ENCODE measurements at places on chromosomes 13 and 19. TPM values are rescaled to one million over a fixed set of nuclear protein-coding genes. Genes with fewer than 3 reads are reported as not detected.

GIPR gene
- total RNA-seq: 2.3 TPM

GRCh38 chr13:74530011-74530410, 395.8 kb upstream of the KLF12 start:
- no peaks in the 10 kb centered on the region for H3K4me1 ChIP-seq
- DNase-seq: no peak
- H3K27ac ChIP-seq: no peak overlapping the region

DNA sequence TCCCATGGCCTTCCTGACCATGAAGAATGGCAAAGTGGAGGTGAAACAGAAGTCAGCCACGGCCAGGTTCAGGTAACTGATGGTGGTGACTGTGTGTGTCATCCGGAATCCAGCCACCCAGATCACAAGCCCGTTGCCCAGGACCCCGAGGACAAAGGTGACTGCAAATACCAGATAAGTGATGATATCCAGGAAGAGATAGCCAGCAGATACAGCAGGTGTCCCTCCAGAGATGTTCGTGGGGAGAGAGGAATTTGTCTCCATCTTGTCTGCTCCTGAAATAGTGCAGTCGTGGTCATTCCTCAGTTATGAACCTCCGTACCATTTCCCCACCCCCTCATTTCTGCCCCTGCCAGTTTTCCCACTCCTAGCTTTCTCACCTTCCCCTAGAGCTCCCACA, 4.9 kb downstream of the FPR1 start:
- H3K4me3 ChIP-seq: no peak overlapping the region
- no peak overlapping the region for H3K27ac ChIP-seq
- DNase-seq: no peak
- H3K4me1 ChIP-seq: no peaks in the 10 kb centered on the region

GRCh38 chr13:26216042-26216441, 6.1 kb downstream of the RNF6 start:
- no peak overlapping the region for H3K4me3 ChIP-seq
- H3K27me3 ChIP-seq: no peaks in the 10 kb centered on the region
- no peak overlapping the region for H3K27ac ChIP-seq
- H3K4me1 ChIP-seq: peaks cover 24% of the 10 kb centered on the region
- peaks cover 41% of the 10 kb centered on the region for H3K36me3 ChIP-seq

DNA sequence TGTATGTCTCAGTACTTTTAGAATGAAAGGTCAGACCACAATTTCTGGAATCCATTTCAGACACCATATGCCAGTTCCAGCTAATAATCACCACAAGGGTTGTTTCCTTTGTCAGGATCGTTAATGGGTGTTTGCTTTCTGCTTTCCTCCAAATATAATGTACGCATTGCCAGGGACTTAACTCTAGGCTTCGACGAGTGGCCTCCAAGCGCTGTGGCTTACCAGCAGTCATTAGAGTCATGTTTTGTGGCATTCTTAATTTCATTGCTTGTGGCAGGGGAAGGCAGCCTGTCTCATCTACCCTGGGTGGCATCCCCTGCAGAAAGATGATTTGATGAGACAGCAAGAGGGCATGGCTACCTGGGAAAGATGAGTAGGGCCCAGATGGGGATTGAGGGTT, 22.5 kb downstream of the SAFB start:
- no peak overlapping the region for H3K27ac ChIP-seq
- H3K4me3 ChIP-seq: no peak overlapping the region
- H3K27me3 ChIP-seq: no peaks in the 10 kb centered on the region
- H3K36me3 ChIP-seq: peaks cover 64% of the 10 kb centered on the region
- DNase-seq: no peak
- H3K4me1 ChIP-seq: peaks cover 12% of the 10 kb centered on the region

DNA sequence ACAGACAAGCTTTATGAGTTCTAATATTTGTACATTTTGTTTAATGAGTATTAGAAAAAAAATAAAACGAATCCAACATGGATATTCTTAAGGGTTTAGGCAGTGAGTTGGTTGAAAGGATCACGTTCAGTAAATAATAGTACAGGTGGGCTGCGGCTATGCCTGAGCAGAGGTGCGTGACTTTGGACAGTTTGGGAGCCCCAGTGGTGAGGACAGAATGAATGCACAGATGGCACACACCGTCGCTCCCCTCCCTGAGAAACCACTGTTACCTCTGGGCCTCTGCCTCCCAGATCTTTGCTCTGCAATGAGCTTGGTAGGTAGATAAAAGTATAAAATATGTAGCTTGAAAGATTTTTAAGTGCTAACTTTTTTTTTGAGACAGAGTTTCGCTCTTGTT, 153.3 kb downstream of the SIPA1L3 start:
- H3K4me1 ChIP-seq: peaks cover 24% of the 10 kb centered on the region
- no peak for DNase-seq
- H3K4me3 ChIP-seq: no peak overlapping the region
- H3K36me3 ChIP-seq: no peaks in the 10 kb centered on the region
- peak overlapping the region; percentile 90 for H3K27ac ChIP-seq

GRCh38 chr19:16914421-16914820, 25.6 kb downstream of the F2RL3 start:
- H3K4me1 ChIP-seq: no peaks in the 10 kb centered on the region
- no peak overlapping the region for H3K4me3 ChIP-seq
- H3K27ac ChIP-seq: no peak overlapping the region
- DNase-seq: no peak
- H3K36me3 ChIP-seq: peaks cover 5% of the 10 kb centered on the region
- no peaks in the 10 kb centered on the region for H3K27me3 ChIP-seq

GRCh38 chr19:55149078-55150003, at the start of gene TNNT1:
Gene TNNT1 (minus strand): TSS chr19:55149206. CDS start chr19:55147157, 2,049 bp downstream.
- H3K27ac ChIP-seq: no peak within 1 kb of the TSS
- H3K27me3 ChIP-seq: peaks cover 39% of the 10 kb centered on the region

- H3K27ac ChIP-seq: no peak overlapping the region
- H3K36me3 ChIP-seq: no peaks in the 10 kb centered on the region
- H3K4me3 ChIP-seq: no peak overlapping the region
- H3K27me3 ChIP-seq: no peaks in the 10 kb centered on the region
- no peaks in the 10 kb centered on the region for H3K4me1 ChIP-seq
These were observed 2215.4 kb upstream of the PCDH20 start for GRCh38 chr13:63631006-63631405.

DNA sequence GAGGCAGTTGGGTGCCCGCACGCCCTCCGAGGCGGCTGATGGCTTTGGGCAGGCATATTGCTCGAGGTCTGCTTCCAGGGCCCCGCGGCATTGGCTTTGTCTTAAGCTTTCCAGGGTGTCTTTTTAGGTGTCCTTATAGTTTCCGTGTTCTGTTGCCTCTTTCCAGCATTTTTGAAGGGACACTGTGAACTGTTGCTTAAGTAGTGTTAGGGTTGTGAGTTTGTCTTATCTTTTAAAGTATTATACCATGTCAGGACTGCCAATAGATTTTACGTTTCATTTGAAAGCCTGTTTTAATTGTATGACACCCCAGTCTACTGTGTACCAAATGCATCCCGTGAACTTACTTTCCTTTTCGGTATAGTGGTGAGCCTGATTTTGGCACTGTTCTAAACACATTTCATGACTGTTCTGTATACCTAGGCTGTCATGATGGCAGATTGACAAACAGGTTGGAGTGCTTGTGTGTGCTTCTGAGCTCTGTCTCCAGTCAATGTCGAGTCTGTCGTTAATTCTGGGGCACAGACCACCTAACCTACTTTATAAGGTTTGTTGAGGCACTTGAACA, 656 bp downstream of the PCCA start:
- DNase-seq: peak; percentile 8
- no peaks in the 10 kb centered on the region for H3K27me3 ChIP-seq
- peak overlapping the region; percentile 93 for H3K4me3 ChIP-seq
- H3K4me1 ChIP-seq: peaks cover 19% of the 10 kb centered on the region
- peaks cover 1% of the 10 kb centered on the region for H3K36me3 ChIP-seq

DNA sequence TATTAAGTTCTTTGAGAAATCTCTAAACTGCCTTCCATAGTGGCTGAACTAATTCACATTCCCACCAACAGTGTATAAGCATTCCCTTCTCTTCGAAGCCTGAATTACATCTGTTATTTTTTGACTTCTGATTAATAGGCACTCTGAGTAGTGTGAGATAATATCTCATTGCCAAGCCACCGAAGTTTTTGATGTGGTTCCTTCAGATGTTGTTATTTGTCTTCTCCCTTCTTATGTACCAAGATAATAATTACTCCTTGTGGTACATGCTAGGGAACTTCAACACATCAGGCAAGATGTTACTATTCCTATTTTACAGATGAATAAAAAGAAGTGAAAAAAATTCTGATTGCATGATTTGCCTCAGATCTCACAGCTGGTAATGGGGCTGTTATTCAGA, 70.9 kb downstream of the KCTD12 start:
- no peak overlapping the region for H3K27ac ChIP-seq
- DNase-seq: no peak
- peaks cover 23% of the 10 kb centered on the region for H3K27me3 ChIP-seq
- H3K36me3 ChIP-seq: no peaks in the 10 kb centered on the region
- H3K4me1 ChIP-seq: peaks cover 2% of the 10 kb centered on the region
- H3K4me3 ChIP-seq: no peak overlapping the region

DNA sequence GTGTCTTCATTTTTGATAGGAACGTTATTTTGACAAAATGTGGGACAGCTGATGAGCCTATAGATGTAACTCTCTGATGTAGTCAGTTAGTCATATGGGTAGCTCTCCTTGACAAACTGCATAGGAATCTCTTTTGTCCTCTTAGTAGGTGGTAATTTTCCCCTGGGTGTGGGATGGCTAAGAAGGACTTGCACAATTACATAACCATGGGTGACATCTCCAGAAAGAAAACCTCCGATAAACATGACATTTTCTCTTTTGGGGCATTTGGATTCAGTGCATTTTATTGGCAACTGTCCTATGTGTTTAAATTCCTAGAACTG, 41.8 kb downstream of the IGFL3 start:
- H3K27me3 ChIP-seq: peaks cover 51% of the 10 kb centered on the region
- H3K4me1 ChIP-seq: peaks cover 5% of the 10 kb centered on the region
- DNase-seq: no peak
- peaks cover 4% of the 10 kb centered on the region for H3K36me3 ChIP-seq
- no peak overlapping the region for H3K27ac ChIP-seq
- H3K4me3 ChIP-seq: no peak overlapping the region

DNA sequence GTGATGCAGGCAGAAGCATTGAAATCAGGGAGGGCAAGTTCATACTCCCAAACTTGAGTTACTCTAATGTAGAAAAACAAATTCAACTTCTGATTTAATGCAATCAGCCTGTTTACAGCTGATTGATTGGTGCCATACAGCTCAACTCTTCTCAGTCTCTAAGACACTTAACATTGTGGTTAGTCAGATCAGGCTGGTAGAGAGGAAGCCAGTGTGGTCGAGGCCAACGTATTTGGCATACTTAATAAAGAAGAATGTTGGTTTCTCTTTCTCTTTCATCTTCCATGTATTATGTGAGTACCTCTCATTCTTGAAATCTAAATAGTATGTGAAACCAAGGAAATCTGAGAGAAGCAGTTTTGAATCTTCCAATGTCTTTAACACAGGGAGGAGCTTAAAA, 255.0 kb upstream of the SLITRK1 start:
- peaks cover 15% of the 10 kb centered on the region for H3K4me1 ChIP-seq
- no peak overlapping the region for H3K4me3 ChIP-seq
- H3K36me3 ChIP-seq: no peaks in the 10 kb centered on the region
- peak overlapping the region; percentile 46 for H3K27ac ChIP-seq
- DNase-seq: peak; percentile 69
- no peaks in the 10 kb centered on the region for H3K27me3 ChIP-seq

DNA sequence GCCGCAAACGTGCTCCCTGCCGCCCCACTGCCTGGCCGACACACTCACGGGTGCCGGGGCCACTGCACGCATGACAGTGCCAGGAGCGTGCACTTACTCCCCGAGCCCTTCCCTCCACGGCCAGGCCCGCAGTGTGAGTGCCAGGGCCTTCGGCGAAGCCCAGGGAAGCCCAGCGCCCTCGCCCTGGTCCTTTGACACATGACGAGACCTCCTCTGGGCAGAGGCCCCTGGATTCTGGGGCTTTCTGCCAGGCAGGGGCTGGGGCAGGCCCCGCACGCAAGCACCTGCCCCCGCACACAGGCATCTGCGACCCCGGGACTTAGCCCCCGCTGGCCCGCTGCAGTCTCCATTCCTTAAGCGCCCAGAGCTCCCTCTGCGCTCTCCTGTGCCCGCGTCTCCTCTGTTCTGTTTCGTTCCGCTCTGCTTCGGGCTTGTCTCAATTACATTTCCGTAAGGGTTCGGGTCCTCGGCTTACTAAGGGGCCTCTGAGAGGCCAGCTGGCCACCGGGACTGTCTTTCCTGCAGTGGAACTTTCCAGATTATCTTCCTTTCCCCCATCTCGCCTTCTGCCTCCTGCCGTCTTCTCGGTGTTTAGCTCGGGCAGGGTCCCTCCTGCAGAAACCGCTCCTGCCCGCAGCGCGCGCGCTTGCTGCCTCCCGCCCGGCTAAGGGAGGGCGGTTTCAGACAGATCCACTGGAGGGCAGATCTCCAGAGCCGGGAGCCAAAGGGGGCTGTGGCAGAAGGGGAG, 98.8 kb downstream of the ING1 start:
- peaks cover 35% of the 10 kb centered on the region for H3K27me3 ChIP-seq
- H3K4me3 ChIP-seq: peak overlapping the region; percentile 51
- no peak for DNase-seq
- H3K36me3 ChIP-seq: no peaks in the 10 kb centered on the region
- H3K4me1 ChIP-seq: peaks cover 12% of the 10 kb centered on the region

DNA sequence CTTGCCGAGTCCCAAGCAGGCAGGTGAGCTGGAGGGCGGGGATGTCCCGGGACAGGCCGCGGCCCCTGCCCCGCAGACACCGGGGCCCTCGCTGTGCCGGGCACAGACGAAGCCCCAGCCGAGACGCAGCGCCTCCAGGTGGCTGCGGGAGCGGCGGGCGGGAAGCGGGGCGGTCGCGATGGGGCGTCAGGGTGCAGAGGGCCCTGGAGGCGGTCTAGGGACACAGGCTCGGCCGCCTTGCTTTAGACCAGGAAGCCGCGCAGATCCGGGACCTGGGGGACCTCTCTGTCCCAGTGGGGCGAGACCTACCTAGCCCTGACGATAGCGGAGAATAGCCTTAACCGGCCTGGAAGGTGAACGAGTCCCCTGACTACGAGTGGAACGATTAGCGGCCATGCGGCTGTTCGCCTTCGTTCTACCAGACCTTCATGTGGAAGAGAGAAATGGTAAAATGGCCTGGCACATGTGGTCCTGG, 4.2 kb upstream of the ZNF564 start:
- no peak for DNase-seq
- H3K27me3 ChIP-seq: no peaks in the 10 kb centered on the region
- H3K36me3 ChIP-seq: peaks cover 2% of the 10 kb centered on the region
- H3K4me3 ChIP-seq: no peak overlapping the region
- H3K27ac ChIP-seq: no peak overlapping the region

DNA sequence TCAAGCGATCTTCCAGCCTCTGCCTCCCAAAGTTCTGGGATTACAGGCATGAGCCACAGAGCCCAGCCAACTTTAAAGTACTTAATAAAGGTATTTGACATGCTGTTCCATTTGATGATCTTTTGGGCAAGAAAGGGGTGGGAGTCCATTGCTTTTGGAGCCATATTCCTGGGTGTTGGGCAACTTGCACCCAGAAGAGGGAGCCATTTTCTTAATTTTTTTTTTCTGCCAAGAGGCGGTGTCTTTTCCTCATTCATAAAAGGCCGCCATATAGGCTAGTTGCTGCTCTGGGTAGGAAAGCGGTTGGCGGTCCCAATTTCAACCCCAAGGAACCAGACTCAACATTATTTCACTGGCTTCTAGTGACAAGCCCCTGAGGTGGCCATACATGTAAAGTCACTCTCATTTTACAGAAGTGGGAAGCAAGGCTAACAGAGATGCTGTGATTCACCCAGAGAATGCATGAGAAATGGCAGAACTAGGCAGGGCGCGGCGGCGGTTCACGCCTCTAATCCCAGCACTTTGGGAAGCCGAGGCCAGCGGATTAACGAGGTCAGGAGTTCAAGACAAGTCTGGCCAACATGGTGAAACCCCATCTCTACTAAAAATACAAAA, 139.6 kb downstream of the CACNA1A start:
- H3K27me3 ChIP-seq: peaks cover 10% of the 10 kb centered on the region
- no peaks in the 10 kb centered on the region for H3K4me1 ChIP-seq
- no peak overlapping the region for H3K27ac ChIP-seq
- DNase-seq: no peak
